Astrocyte of the spinal cord (primary cell): ENCODE measurements at places on chromosomes 11 and 22.

- DNase-seq: peak; percentile 70
Observed at GRCh38 chr11:12185914-12186313, 75.5 kb downstream of the MICAL2 start.

DNA sequence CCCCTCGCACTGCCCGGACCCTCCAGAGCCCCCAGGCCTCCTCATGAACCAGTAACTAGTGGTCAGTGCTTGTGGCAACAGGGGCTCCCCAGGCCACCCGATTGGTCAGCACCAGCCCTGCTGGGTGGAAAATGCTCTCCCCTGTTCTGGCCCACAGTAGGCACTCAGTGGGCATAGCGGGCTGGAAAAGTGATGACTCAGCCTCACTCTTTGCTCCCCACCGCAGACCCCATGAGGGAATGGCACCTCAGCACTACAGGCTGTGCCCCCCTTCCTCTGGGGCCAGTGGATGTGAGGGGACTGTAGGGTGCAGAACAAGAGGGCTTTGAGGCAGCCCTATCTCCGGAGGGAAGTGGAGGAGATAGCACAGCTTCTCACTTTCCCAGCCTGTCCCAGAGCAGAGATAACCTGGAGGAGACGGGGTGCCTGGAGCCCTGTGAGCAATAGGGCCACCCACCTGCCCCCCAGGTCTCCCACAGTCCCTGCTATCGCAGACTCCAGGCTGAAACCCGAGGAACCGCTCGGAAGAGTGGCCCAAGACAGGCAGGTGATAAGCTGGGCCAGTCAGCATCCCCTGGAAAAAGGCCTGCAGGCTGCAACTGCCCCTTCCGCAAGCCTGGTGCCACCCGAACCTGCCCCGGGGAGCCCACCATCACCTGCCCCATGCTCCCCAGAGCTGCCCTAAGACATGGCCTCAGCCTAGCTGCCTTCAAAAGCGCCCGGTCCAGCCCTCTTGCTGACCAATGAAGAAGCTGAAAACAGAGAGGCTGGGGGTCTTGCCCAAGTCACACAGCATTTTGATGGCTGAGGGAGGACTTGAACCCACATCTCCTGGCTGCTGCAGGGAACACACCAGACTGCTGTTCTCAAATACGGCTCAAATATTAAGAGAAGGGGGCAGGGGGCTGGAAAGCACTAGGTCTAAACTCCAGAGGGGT is 29.4 kb upstream of the PDGFB start:
- DNase-seq: no peak

DNA sequence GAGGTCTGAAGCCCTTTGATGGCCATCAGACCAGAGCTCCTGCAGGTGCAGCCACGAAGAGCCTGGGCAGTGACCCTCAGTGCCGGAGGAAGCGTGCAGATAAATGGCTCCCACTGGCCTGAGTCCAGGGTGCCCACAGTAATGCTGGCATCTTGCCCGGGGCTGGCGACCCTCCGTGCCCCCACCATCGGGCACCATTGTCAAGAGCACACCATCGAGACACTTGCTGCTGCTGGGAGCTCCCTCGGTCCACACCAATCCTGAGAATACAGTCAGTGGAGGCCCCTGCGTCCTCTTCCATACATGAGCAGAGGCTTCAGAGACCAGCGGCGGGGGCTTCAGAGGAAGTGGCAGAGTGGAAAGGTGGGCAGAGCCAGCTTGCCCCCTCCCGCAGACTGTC is 1448.3 kb downstream of the BRD1 start:
- no peak for DNase-seq

- DNase-seq: peak; percentile 97
Observed at GRCh38 chr11:124875943-124876817, 10.9 kb downstream of the ROBO3 start.

- DNase-seq: no peak
Observed at GRCh38 chr11:102253020-102253715, 64.1 kb upstream of the BIRC3 start.

- DNase-seq: peak; percentile 43
Observed at GRCh38 chr11:111633756-111634362, 31.6 kb downstream of the SIK2 start.
